ENCODE measurements at places on chromosomes 4 and X. TPM values are rescaled to one million over a fixed set of nuclear protein-coding genes. Genes with fewer than 3 reads are reported as not detected.

Gene PRRG3
- not detected for total RNA-seq

Gene SLC2A9
- total RNA-seq: 0.43 TPM

Gene MRFAP1
- 105 TPM for total RNA-seq

Gene IQCM
- not detected for total RNA-seq

Gene TMEM271
- total RNA-seq: not detected

Gene MAGEA10
- total RNA-seq: not detected

Gene AMBN
- not detected for total RNA-seq

Gene SLC4A4
- total RNA-seq: 0.44 TPM

Gene ITIH6
- total RNA-seq: not detected

Gene SPANXC
- not detected for total RNA-seq

Gene RBM46
- not detected for total RNA-seq

Gene MSX1
- 0.18 TPM for total RNA-seq

Gene LEF1
- total RNA-seq: 18.4 TPM

Gene APLN
- total RNA-seq: not detected

Gene FAM9B
- total RNA-seq: not detected

Gene SPIN2A
- total RNA-seq: 0.40 TPM

Gene RLIM
- total RNA-seq: 26.3 TPM

Gene CCNB3
- total RNA-seq: 0.16 TPM

Gene TRIM75
- not detected for total RNA-seq

Gene QRFPR
- not detected for total RNA-seq

Gene PDCL2
- total RNA-seq: not detected

Gene CTAG1A
- not detected for total RNA-seq

Gene TNIP3
- total RNA-seq: 0.56 TPM

Gene CCDC160
- total RNA-seq: not detected

Gene ZNF630
- 1.8 TPM for total RNA-seq

Gene USP17L18
- total RNA-seq: not detected

Gene SASH3
- total RNA-seq: 191 TPM

Gene KLF8
- total RNA-seq: 1.4 TPM

Gene UGT2B11
- total RNA-seq: not detected

Gene MID1
- total RNA-seq: 0.51 TPM

Gene GABRB1
- total RNA-seq: not detected

Gene NCAPG
- 53.3 TPM for total RNA-seq

Gene CRLF2
- 5.3 TPM for total RNA-seq

Gene SHROOM3
- total RNA-seq: 0.11 TPM

Gene STPG2
- 0.13 TPM for total RNA-seq

Gene NAA15
- total RNA-seq: 91.5 TPM

Gene VCX3B
- total RNA-seq: not detected

Gene MECP2
- total RNA-seq: 31.8 TPM

Gene SPOCK3
- total RNA-seq: not detected

Gene EIF2S3
- 291 TPM for total RNA-seq

Gene DIPK2B
- not detected for total RNA-seq
